Fibroblast of lung (primary cell): ENCODE measurements at places on chromosomes 7 and 10. TPM values are rescaled to one million over a fixed set of nuclear protein-coding genes. Genes with fewer than 3 reads are reported as not detected.
A peak's percentile ranks its signal among the peaks of the same experiment; 100 is the strongest.

DDX21 gene
- polyA plus RNA-seq = 67.9 and 78.2 TPM in 2 replicates

DNA sequence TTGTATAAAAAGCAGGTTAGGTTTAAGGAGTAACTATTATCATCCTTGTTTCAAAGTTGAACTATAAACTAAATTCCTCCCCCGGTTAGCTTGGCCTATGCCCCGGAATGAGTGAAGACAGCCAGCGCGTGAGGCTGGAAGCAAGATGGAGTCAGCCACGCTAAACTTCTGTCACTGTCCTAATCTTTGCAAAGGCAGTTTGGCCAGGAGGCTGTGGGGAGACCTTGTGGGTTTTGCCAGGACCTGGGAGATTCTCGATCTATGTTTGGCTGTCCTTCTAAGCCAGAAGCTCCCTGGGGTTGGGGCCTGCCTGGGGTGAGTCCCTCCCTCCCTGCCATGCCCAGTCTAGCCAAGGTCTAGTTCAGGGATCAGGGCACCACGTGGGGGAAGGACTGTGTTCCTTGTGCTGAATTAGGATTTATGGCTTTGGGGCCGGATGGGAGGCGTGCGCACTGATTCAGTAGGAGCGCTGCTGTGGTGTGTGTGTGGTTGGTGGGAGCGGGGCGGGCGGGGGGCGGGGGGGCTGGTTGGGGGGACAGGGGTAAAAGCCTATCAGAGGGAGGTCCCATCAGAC lies 871 bp upstream of the GTF2IRD1 start:
- peak; percentile 81 for DNase-seq

- no peak for DNase-seq
These were observed 146.2 kb upstream of the LYZL1 start for GRCh38 chr10:29142516-29143314.

GRCh38 chr7:75756991-75757676 lies 14.9 kb downstream of the CCL26 start:
- DNase-seq = peak; percentile 65

DNA sequence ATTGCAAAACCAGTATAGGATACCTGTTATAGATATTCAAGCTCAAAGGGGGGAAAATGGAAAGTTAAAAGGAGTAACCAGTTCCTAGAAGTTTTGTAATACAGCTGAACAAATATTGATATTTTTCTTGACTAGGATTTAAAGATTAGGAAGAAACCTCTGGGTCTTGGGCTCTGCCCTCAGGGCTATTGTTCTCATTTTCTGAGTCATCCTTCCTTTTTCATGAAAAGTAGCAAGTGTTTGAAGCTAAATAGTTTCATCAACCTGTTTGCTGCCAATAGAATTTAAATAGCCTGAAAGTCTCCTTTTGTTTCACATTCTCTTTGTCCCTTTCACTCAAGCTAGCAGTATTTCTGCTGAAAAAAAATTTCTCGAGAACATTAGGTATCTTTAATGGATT lies 1061.1 kb upstream of the GHITM start:
- no peak for DNase-seq
